Transverse colon (tissue), 4 donors: ENCODE measurements at places on chromosomes 7 and 10. TPM values are rescaled to one million over a fixed set of nuclear protein-coding genes. Genes with fewer than 3 reads are reported as not detected.

- DNase-seq, result no peak
Measured at GRCh38 chr10:117668327-117669008, 125.9 kb downstream of the EMX2 start.

The ADAM22 gene
- total RNA-seq, result 5.6 TPM

GRCh38 chr7:31083210-31083786 is 31.2 kb downstream of the ADCYAP1R1 start:
- no peak for DNase-seq

- DNase-seq, result peak; percentile 55
Measured at GRCh38 chr7:90188281-90188680, 23.3 kb upstream of the STEAP2 start.

The CFAP69 gene
- 1.4 TPM for total RNA-seq

The ACSM6 gene
- total RNA-seq, result not detected

DNA sequence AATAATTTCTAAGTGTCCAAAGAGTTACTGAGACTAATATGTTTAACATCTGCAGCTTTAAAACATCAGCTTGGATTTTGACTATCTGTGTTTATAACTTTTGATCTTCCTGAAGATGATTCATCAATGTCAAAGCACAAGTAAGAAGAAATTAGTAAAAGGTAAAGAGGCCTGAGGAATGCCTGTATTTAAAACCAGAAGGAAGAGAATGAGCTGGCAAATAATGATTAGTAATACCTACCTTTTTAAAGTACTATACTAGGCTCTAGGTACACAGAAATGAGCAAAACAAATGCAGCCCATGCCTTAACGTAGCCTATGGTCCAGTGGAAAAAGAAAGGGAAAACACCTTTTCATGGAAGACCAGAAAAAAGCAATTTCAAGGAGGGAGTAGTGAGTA is 158.0 kb downstream of the KCND2 start:
- no peak for DNase-seq

DNA sequence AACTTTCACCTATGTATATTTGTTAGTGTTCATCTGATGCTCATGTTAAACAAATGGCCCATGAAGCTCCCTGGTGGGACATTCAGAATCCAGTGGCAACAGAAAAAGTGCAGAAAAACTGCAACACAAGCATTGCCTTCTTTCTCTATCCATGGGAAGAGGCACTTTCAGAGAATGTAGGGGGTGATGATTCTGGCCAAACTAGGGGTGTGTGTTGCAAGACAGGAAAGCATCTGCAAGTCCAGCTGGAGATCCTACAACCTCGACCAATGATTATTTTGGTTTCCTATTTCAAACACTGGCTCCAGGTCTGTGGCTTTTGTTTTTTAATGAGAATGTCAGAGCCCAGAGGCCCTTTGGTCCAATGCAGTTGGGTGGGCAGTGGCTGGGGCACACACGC is 198.7 kb downstream of the CXCL12 start:
- no peak for DNase-seq

DNA sequence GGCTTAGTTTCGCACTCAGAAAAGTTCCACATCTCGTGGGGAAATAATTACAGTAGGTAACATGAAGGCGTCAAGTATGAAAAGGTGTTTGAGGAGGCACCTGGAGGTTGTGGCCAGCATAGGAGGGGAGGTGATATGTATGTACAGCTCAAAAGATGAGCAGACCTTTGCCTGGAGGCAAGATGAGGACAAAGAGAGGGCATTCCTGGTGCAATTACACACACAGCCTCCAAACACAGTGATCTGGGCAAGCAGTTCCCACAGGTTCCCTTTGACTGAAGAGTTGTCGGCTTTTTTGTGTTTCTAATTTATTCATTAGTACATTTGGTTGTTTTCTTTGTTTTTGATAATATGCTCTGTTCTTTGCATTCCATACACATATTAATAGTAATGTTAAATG is 46.9 kb downstream of the CDK14 start:
- no peak for DNase-seq

GRCh38 chr7:19293431-19293830 is 148.2 kb upstream of the FERD3L start:
- no peak for DNase-seq

DNA sequence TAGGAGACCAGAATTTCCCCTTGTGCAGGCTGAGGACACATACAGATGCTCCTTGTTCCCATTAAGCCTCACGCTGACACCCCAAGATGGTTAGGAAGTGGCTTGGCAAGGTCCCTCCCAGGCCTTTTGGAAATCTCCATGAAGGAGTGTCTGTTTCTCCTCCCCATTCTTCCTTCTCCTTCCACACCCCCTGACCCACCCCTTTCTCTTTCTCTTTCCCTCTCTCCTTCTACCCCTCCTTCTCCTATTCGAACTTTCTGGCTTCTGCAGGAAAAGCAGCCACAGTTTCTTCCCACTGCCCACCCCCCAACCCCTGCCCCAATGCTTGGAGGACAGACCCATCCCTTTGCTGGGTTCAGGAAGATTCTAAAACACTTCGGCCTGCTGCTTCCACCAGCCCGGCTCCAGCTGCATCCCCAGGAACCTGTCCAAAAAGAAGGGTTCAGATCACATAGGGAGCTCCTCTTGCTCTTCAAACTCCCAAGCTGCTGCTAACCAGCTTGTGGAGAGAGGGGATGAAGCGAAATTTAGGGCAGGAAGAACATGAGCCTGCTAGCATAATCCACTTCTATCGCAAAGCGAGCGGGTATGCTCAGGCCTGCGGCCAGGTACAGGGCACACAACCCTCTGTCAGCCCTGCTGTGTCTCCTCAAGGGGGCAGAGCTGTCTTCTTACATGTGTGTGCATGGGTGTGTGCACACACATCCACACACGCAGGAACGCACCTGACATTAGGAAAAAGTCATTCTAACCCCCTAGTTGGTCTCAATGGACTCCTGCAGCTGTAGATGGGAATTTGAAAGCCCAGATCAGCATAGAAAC is 80.4 kb downstream of the PPP1R3C start:
- no peak for DNase-seq

- no peak for DNase-seq
Measured at GRCh38 chr10:72334196-72334824, 20.4 kb downstream of the DNAJB12 start.

DNA sequence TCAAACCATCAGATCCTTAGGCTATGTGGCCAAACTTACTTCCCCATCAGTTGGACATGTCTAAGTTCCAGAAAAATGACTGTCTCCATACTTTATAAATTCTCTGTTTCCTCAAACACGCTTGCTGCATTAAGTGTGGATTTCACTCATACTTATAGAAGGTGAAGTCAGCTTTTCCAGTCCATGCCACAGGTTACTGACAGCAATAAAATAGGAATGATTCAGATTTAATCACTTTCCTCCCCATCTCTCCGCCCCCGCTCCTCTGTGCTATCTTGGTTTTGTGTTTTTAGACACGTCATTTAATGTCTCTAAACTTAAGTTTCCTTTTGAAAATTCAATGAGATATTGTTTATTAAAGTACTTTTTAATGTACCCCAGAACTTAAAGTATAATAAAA is 1098.0 kb upstream of the C7orf33 start:
- no peak for DNase-seq

The TMEM270 gene
- not detected for total RNA-seq

- DNase-seq, result no peak
Measured at GRCh38 chr10:90741926-90742565, 115.8 kb downstream of the HTR7 start.

The SAP25 gene
- total RNA-seq, result not detected

- peak; percentile 4 for DNase-seq
Measured at GRCh38 chr7:1845536-1846311, 175.6 kb downstream of the ELFN1 start.

DNA sequence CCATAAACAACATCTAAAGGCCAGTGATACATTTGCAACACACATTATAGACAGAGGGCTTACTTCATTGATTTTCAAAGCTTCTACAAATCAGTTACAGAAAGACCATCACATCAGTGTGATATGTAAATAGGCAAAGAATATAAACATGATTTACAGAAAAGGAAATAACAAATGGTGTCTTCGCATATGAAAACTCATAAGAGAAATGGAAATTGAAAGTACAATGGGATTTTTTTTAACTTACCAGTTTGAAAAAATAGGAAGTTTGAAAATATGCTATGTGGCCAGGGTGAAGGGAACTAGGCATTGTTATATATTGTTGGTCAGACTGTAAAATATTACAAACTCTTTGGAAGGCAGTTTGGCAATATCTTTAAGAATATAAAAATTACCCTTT is 27.3 kb downstream of the SEC23IP start:
- DNase-seq, result no peak

- DNase-seq, result no peak
Measured at GRCh38 chr10:29007370-29007747, 281.5 kb upstream of the LYZL1 start.

DNA sequence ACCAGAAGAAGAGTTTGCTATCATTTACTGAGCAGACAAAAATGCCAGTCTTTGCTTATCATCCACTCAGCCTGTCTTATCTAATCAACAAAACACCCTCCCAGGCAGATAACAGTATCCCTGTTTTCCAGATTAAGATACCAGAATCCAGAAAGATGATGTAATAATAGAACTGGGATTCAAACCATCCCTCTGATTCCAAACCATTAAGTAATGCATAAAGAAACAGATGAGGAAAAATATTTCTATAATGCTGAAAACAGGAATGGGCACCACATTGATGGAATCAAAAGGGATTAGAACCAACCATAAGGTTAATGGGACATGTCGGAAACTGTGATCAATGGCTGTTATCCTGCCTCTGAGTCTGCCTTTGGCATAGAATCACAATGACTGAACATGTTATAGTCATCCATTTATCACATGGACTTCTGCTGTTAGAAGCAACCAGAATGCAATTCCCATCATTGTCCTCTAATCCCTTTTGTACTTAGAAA is 92.1 kb upstream of the RSU1 start:
- DNase-seq, result no peak

The CCDC146 gene
- total RNA-seq, result 7.9 TPM

GRCh38 chr7:88132725-88133124 is 87.1 kb downstream of the SRI start:
- DNase-seq, result no peak

DNA sequence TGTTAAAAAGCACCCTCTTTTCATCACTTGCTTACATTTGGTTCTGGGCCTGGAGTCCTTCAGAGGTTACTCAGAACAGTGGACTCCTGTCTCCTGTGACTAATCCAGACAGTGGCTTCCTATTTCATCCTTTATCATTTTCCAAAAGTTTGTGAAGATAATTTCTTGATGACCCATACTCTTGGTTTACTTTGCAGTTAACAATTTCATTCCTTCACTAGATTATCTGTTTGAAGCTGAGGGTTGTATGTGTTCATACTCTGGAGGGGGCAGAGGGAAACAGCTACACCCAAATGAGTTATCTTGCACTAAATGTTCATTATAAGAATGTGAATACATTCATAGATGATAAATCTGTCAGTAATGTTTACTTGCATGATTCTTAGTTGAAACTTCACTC is 124.7 kb downstream of the ZNF248 start:
- DNase-seq, result no peak

DNA sequence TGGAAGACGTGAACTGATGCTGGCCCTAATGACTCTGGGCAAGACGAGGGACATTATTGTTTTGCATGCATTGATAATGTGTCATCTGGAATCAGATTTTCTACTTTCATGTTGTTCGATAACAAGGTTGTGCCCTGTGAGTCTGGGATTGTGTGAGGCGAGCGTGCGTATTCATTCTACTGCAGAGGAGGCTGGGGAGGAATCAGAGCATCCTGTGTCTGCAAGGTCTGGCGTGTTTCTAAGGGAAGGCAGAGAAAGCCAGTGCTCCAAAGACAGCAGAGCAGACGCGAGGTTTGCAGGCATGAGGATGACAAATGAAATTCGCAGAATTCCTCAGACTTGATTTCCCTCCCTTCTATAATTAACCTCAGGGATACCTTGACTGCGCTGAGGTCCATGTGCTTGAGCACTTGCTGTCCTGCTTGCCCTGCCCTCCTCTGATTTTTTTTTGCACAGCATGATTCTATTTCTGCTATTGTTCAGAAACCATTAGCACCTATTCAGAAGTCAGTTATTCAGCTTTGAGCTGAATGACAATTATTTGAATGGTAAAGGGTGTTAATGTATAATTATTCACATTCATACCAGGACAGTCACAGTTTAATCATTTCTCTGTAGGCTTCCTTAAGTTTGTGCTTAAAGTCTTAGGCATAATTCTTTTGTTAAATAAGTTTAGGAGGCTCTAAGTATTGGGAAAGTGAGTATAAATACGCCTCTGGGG is 233.6 kb downstream of the EBF3 start:
- DNase-seq, result no peak

GRCh38 chr10:102322914-102323313 is 72.6 kb upstream of the NFKB2 start:
- peak; percentile 14 for DNase-seq

- no peak for DNase-seq
Measured at GRCh38 chr10:114575417-114576131, 82.5 kb downstream of the ABLIM1 start.

- no peak for DNase-seq
Measured at GRCh38 chr10:101580486-101581399, 7.3 kb downstream of the POLL start.

GRCh38 chr7:107016312-107016711 is 28.2 kb upstream of the PRKAR2B start:
- no peak for DNase-seq

The MKI67 gene
- 12.0 TPM for total RNA-seq

The LRRN3 gene
- not detected for total RNA-seq

GRCh38 chr7:25922296-25922695 is 229.7 kb upstream of the NFE2L3 start:
- no peak for DNase-seq

DNA sequence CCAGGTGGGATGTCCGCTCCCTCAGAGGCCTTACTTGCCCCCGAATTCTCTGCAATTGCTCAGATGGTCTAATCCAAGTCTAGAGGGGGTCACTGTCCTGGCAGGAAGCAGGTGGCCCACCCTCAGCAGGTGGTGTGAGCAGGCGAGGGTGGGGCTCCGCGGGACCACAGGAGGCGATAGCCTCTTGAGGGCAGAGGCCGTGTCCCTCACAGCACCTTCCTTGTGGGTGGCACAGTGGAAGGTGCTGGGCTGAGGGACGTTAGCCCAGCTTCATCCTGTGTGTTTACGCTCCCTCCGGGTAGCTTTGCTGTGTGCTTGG is 38.3 kb upstream of the INPP5A start:
- no peak for DNase-seq

- DNase-seq, result peak; percentile 83
Measured at GRCh38 chr7:73612598-73613269, 11.6 kb downstream of the MLXIPL start.

The NKX6-2 gene
- not detected for total RNA-seq

GRCh38 chr7:155886391-155887173 is 74.3 kb upstream of the SHH start:
- DNase-seq, result no peak

The CRHR2 gene
- not detected for total RNA-seq

The SFRP4 gene
- total RNA-seq, result not detected

- no peak for DNase-seq
Measured at GRCh38 chr10:70662362-70663220, 9.7 kb upstream of the ADAMTS14 start.

GRCh38 chr10:112182784-112183328 is 709 bp downstream of the GPAM start:
- no peak for DNase-seq

The ABCF2 gene
- total RNA-seq, result 10.0 TPM

DNA sequence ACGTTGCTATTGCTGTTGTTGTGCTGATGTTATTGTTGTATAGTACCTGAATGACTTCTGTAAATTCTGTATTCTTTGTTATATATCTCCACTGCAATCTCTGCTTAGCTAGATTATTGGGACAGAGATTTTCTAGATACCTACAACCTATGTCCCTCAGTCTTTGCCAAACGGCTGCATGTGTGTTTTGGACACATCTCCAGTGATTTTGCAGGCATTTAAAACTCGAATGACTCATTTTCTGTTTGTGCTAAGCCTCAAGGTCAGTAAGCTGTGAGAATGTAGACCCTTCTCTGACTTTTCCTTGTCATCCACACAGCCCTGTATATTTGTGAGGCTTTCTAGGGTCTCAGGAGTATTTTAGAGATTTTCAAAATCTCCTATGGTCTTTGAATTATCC is 410.7 kb downstream of the POM121L12 start:
- no peak for DNase-seq
